Prostate gland (tissue), 2 donors: ENCODE measurements at places on chromosomes 11 and 22. TPM values are rescaled to one million over a fixed set of nuclear protein-coding genes. Genes with fewer than 3 reads are reported as not detected.

Gene FANCF
- 26.0 TPM for total RNA-seq

Gene GVQW3
- total RNA-seq = 1.1 TPM

Gene CLDN5
- 46.9 TPM for total RNA-seq

Gene AHNAK
- 434 TPM for total RNA-seq

Gene OSBP2
- 4.5 TPM for total RNA-seq

Gene NXF1
- total RNA-seq = 98.2 TPM

Gene GPHA2
- total RNA-seq = not detected

Gene GNG3
- not detected for total RNA-seq

Gene KCNK4
- total RNA-seq = not detected

DNA sequence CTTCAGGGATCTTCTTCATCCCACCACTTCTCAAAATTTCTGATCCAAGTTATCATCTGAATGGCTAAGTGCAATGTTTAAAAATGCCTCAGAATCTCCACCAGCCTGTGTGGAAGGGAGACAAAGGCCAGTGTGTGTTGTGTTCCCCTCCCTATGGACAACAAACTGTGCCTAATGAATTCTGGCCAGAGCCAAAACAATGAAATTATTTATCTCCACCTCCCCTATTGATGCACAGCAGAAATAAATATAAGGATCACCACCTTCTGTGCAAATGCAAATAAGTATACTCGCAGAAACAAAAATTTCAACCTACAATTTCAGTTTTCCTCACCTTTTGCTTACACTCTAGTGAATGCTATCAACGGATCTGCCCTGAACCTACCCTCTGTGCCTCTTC is 75.8 kb downstream of the GAB2 start:
- DNase-seq = no peak

GRCh38 chr11:72314600-72315392 is 70.8 kb upstream of the PHOX2A start:
- DNase-seq = no peak

GRCh38 chr22:27801616-27802345 is at the start of gene MN1:
Gene MN1, minus strand, starts transcription at chr22:27801756. Its CDS starts 1,213 bp downstream, at chr22:27800543.
- DNase-seq = no peak

GRCh38 chr11:130561441-130561881 is 113.0 kb downstream of the ADAMTS15 start:
- DNase-seq = no peak

- DNase-seq = no peak
These were observed 28.5 kb downstream of the P4HA3 start for GRCh38 chr11:74282914-74283371.

DNA sequence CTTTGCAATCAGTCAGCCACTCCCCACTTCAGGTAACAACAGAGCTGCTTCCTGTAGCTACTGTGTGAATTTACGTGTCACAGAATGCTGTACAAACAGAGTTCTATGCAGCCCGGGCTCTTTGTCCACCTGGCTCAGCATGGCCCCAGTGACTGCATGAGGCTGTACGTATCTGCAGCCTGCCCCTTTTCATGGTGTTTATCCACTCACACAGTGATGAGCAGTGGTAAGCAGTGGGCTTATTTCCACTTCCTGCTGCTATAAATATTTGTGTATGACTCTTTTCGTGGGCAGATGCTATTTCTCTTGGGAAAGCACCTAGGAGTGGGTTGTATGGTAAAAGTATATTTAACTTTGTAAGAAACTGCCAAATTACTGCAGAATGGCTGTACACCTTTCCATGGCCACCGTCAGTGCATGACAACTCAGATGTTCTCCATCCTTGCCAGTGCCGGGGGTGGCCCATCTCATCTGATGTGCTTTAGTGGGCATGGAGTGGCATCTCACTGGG is 43.3 kb downstream of the MYEOV start:
- no peak for DNase-seq

DNA sequence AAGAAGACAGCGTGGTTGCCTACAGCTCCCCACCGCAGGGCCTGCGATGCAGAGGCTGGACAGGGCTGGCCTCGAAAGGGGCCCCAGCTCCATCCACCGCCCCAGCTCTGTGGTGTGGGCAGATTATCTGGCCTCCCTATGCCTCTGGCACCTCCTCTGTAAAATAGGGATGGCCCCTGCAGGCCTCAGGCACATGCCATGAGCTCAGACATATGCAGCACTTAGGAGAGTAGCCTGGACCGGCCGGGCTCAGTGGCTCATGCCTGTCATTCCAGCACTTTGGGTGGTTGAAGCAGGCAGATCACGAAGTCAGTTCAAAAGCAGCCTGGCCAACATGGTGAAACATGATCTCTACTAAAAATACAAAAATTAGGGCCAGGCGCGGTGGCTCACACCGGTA is 7.4 kb downstream of the APOBEC3D start:
- DNase-seq = no peak

DNA sequence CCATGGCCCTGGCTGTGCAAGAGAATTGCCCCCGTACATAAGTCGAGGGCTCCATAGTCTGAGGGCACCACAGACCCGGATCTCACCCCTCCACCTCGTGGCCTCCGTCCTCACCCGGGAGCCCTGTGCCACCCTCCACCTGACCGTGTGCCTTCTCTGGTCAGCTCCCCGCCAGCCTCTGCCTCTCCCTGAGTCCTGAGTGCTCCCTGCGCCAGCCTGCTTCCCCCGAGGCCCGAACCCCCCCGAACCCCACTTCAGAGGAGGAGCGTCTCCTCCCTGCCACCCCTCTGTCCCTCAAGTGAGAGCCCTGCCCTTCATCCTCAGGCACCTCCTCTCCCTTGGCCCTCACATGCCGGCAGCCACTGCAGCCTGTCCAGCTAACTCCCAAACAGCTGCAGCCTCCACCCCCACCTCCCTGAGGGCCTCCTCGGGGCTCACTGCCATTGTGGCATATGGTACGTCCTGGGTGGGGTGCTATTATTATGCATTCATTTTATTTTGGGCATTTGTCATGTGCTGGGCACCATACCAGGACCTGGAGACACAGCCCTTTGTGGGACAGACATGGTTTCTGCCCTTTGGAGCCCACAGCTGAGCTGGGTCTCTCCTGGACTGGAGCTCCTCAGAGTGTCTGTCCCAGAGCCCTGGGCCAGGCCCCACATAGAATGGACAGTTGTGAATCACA is 67.2 kb downstream of the MYO7A start:
- DNase-seq = no peak

- no peak for DNase-seq
These were observed 886 bp downstream of the SHISA8 start for GRCh38 chr22:41913842-41914534.

DNA sequence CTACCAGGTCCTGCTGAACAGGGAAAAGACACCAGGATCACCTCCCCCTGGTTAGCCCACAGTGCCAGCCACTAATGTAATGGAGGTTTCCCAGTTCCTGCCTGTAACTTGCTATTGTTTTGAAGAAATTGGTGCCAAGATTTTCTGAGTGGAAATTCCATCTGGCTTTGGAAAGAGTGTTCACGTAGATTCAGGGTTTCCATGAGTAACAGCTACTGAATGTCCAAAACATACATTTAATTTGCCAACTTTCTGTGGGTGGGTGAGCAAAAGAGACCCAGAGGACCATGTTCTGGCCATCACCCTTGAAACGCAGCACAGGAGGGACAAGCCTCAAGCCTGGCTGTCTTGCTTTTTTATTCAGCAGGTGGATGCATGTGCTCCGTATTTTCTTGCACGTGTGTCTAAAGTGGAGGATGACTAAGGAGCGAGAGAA is 8.8 kb upstream of the DKK3 start:
- no peak for DNase-seq

GRCh38 chr22:17436981-17437412 is 67.7 kb downstream of the CECR2 start:
- DNase-seq = no peak

GRCh38 chr22:33329398-33329797 is 271.2 kb upstream of the SYN3 start:
- DNase-seq = no peak

DNA sequence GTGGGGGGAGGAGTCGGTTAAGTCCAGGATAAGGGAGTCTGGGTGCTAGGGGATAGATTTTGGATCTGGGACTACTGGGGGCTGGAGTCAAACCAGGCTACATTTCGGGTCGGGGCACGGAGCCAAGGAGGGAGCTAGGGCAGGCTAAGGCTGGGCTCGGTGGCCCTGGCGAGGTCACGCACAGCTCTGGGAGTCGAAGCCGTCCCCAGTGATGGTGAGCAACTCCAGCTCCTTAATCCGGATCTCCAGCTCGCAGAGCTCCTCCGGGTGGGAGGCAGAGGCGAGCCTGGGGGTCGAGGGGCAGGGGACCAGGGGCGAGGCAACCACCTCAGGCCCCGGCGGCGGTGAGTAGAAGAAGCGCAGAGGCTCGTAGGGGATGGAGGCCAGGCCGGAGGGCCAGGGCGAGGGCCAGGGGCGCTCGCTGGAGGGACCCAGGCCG is 544 bp downstream of the C11orf91 start:
- no peak for DNase-seq

DNA sequence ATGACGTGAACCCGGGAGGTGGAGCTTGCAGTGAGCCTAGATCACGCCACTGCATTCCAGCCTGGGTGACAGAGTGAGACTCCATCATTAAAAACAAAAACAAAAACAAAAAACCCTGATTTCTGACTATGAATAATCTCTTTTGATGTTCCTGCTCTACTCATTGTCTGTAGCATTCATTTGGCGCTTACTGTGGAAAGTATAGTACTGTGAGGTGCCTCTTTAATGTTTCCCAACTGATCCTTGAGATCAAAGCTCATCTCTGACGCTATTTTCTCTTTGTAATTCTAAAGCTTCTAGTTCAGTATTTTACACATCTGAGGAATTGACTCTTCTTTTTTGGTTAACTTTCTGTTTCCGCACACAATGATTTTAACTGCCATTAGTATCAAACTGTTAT is 60.0 kb downstream of the GRK3 start:
- DNase-seq = no peak

GRCh38 chr11:27201454-27202302 is 161.1 kb downstream of the BBOX1 start:
- peak; percentile 98 for DNase-seq

DNA sequence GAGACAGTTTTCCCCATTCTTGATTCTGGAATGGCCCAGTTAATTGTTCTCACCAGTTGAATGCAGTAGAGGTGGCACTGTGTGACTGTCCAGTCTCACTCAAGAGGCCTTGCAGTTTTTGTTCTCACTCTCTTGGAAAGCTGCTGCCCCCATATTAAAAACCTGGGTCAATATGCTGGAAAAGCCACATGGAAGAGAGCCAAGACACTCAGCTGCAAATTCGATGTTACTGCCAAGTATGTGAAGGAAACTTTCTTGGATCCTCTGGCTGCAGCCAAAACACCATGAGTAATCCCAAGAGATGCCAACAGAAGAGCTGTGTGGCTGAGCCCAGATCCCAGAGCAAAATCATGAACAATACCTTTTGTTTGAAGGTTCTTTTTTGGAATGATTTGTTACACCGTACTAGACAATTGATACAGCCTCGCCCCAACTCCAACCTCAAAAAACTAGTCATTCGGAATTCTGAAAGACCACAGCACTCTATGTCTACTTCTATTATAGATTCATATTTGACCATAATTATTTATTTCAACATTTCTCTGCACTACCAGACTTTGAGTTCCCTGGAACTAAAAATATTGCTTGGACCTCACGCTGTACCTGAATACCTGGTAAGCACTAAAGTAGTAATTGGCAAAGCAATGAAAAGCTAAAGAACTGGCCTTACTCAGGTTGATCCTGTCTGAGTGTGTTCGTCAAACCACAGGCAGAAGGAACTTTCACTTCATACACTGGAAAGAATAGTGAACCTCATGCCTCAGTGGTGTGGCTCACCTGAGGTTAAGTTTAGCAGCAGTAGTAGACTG is 378.8 kb downstream of the ETS1 start:
- DNase-seq = peak; percentile 5

DNA sequence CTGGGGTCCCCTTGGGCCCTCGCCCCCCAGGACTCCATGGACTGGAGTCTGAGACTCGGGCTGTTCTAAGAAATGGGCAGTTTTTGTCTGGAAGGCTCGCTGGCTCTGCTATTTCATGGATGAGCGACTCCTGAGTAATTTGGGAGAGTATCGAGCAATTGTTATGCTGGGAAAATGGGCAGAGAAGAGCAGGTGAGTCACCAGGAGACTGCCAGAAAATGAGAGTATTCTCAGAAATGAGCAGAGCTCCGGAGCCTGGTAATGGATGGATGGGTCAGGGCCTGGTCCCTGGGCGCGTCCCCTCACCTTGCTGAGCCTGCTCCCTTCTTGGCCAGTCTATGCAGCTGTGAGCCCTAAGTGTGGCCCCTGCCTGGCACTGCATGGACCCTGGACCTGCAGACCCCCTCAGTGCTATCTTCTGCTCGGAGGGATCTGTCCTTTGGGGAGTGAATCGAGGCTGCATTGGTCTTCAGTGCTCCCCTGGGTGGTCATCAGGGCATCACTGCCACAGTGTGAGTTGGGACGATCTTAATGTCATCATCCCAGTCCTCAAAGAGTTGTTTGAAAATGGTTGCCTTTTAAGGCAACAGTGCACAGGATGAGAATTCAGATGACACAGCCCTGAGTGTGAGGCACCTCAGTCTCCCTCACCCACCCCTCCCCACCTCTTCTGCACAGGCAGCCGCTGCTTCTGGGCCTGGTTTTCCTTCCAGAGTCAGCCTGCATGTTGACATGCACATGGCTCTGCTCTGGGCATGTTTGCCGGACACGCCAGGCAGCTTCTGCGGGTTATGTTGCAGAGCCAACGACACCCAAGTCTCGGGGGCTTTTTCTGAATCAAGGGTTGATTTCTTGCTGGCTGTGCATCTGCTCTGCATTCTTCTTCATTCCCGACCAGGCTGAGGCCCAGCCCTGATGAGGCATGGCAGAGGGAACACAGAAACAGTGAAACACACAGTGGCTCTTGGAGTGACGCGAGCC is 519.0 kb downstream of the TBC1D22A start:
- no peak for DNase-seq

- DNase-seq = no peak
These were observed 1164.1 kb upstream of the CNTN5 start for GRCh38 chr11:97856666-97857065.

- DNase-seq = no peak
These were observed 43.9 kb upstream of the SWAP70 start for GRCh38 chr11:9619971-9620370.

DNA sequence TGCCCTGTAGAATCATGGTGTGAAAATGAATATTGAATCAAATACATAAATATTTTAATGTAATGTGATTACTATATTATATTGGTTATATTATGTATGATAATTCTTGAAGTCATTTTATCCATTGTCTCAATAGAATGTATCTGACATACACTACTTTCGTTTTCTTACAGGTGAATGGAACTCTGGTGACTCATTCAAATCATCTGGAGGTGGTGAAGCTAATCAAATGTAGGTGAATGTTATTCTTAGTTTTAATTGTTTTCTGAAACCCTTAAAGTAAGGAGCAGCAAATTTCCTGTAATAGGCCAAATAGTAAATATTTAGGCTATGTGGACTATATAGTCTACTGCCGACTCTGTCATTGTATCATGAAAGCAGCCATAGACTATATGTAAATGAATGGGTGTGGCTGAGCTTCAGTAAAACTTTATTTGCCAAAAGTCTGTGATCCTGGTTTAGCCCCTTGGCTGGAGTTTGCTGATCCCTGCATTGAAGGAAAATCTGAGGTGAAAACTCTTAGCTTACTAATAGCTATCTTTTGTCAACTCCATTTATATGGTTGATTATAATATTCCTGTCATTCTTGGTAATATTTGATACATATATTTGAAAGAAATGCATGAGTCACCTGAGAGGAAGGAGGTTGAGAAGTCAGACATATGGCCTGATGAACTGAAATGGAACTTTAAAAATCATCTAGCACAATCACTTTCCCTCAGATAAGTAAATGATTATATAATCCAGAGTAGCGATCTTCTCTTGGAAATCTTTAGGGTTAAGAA is 87.2 kb upstream of the GRIK4 start:
- DNase-seq = no peak

- DNase-seq = no peak
These were observed 67.2 kb upstream of the ALX4 start for GRCh38 chr11:44377121-44377520.
